Smooth muscle cell of trachea (primary cell): ENCODE measurements at places on chromosomes 2 and 18. TPM values are rescaled to one million over a fixed set of nuclear protein-coding genes. Genes with fewer than 3 reads are reported as not detected.

TMEM247 gene
- not detected in 2 replicates for total RNA-seq

LRRTM1 gene
- total RNA-seq = not detected in 2 replicates

RBM44 gene
- total RNA-seq = 0.17 and 0.58 TPM in 2 replicates

LYG1 gene
- total RNA-seq = 0.17 and 0.73 TPM in 2 replicates

BCS1L gene
- 32.3 and 41.9 TPM in 2 replicates for total RNA-seq

RBKS gene
- 2.2 and 2.5 TPM in 2 replicates for total RNA-seq

RIT2 gene
- not detected in 2 replicates for total RNA-seq

TUBA4B gene
- 0.17 TPM in 1 of 2 replicates, not detected in the other for total RNA-seq

NMUR1 gene
- total RNA-seq = under 0.01 and 0.17 TPM in 2 replicates

ACOXL gene
- under 0.01 TPM in 1 of 2 replicates, not detected in the other for total RNA-seq

GDF7 gene
- total RNA-seq = 0.15 TPM in 1 of 2 replicates, not detected in the other

WNT6 gene
- total RNA-seq = not detected in 2 replicates

KCNG3 gene
- under 0.01 TPM in 1 of 2 replicates, not detected in the other for total RNA-seq

HOXD9 gene
- 0.17 TPM in 1 of 2 replicates, not detected in the other for total RNA-seq

CDH19 gene
- not detected in 2 replicates for total RNA-seq

KYNU gene
- 1.2 and 5.3 TPM in 2 replicates for total RNA-seq

SPATS2L gene
- 94.1 and 102 TPM in 2 replicates for total RNA-seq

BMP10 gene
- total RNA-seq = not detected in 2 replicates

PRR30 gene
- total RNA-seq = not detected in 2 replicates

HOXD4 gene
- total RNA-seq = not detected in 2 replicates

TBR1 gene
- under 0.01 TPM in 1 of 2 replicates, not detected in the other for total RNA-seq

POTEC gene
- total RNA-seq = not detected in 2 replicates

LRP1B gene
- not detected in 2 replicates for total RNA-seq

ITGB6 gene
- under 0.01 and 0.15 TPM in 2 replicates for total RNA-seq

FOXI3 gene
- total RNA-seq = not detected in 2 replicates

L3MBTL4 gene
- under 0.01 TPM in 1 of 2 replicates, not detected in the other for total RNA-seq

TRABD2A gene
- total RNA-seq = 13.8 and 17.5 TPM in 2 replicates

HOXD8 gene
- 0.33 and 0.44 TPM in 2 replicates for total RNA-seq

PDE1A gene
- 26.5 and 75.3 TPM in 2 replicates for total RNA-seq

CFC1 gene
- total RNA-seq = not detected in 2 replicates

KIAA2012 gene
- 0.17 TPM in 1 of 2 replicates, not detected in the other for total RNA-seq

CNDP1 gene
- not detected in 2 replicates for total RNA-seq

CHST9 gene
- total RNA-seq = not detected in 2 replicates

CAPN14 gene
- total RNA-seq = 0.33 and 0.58 TPM in 2 replicates

SERPINB2 gene
- 2.6 and 6.5 TPM in 2 replicates for total RNA-seq
